ENCODE measurements at places on chromosomes 4 and X.

DNA sequence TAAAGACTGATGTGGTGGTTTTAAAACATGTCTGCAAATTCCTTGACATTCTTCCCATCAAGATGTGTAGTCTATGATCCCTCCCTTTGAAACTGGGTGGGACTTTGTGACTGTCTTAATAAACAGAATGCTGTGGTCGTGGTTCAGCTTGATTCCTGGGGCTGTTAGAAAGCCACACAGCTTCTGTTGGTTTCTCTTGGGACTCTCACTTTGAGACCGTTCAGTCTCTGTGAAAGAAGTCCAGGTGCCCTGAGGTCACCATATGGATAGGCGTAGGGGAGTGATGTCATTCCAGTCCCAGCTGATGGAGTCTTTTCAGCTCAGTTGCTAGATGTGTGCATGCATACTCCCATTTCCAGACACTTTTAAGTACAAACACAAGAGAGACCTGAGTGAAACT lies 216.6 kb downstream of the KDR start:
- no peaks in the 10 kb centered on the region for H3K27me3 ChIP-seq
- peaks cover 4% of the 10 kb centered on the region for H3K4me1 ChIP-seq
- no peaks in the 10 kb centered on the region for H3K36me3 ChIP-seq
- H3K27ac ChIP-seq, result no peak overlapping the region

GRCh38 chr4:112560084-112560483 lies 44.1 kb upstream of the NEUROG2 start:
- H3K27ac ChIP-seq, result no peak overlapping the region
- no peak overlapping the region for H3K4me3 ChIP-seq
- DNase-seq, result no peak
- H3K36me3 ChIP-seq, result peaks cover 21% of the 10 kb centered on the region
- H3K27me3 ChIP-seq, result no peaks in the 10 kb centered on the region

DNA sequence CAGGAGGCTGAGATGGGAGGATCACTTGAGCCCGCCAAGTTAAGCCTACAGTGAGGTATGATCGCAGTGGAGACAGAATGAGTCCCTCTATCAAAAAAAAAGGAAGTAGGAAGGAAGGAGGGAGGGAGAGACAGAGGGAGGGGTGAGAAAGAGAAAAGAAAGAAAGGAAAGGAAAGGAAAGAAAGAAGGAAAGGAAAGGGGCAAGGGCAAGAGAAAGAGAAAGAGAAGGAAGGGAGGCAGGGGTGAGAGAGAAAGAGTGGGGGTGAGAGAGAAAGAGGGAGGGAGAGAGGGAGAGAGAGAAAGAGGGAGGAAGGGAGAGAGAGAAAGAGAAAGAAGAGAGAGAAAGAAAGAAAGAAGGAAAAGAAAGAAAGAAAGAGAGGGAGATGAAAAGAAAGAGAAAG lies 13.2 kb downstream of the ELF2 start:
- no peaks in the 10 kb centered on the region for H3K36me3 ChIP-seq
- H3K4me3 ChIP-seq, result no peak overlapping the region
- no peak for DNase-seq
- H3K27me3 ChIP-seq, result no peaks in the 10 kb centered on the region
- peaks cover 12% of the 10 kb centered on the region for H3K4me1 ChIP-seq

DNA sequence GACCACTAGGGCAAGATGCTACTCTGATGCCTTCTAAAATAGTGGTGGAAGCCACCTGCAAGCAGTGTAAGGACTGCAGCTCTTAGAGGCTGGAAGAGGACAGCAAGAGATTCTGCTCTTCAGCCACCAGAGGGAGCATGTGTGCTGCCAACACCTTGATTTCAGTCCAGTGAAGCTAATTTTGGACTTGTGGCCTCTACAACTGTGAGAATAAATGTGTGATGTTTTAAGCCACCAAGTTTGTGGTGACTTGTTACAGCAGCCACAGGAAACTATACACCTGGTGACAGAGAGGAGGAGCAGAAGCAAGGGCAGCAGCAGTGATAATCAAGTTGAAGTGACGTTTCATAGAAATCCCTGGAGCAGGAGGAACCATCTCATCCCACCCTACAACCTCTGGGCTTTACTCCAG lies 55.9 kb downstream of the FGFBP1 start:
- no peaks in the 10 kb centered on the region for H3K4me1 ChIP-seq
- DNase-seq, result peak; percentile 62
- H3K27me3 ChIP-seq, result peaks cover 19% of the 10 kb centered on the region
- peaks cover 2% of the 10 kb centered on the region for H3K36me3 ChIP-seq
- no peak overlapping the region for H3K4me3 ChIP-seq

GRCh38 chr4:118865091-118865708 lies 23.5 kb upstream of the SYNPO2 start:
- peaks cover 4% of the 10 kb centered on the region for H3K27me3 ChIP-seq
- peaks cover 4% of the 10 kb centered on the region for H3K4me1 ChIP-seq
- H3K36me3 ChIP-seq, result no peaks in the 10 kb centered on the region
- no peak overlapping the region for H3K4me3 ChIP-seq

DNA sequence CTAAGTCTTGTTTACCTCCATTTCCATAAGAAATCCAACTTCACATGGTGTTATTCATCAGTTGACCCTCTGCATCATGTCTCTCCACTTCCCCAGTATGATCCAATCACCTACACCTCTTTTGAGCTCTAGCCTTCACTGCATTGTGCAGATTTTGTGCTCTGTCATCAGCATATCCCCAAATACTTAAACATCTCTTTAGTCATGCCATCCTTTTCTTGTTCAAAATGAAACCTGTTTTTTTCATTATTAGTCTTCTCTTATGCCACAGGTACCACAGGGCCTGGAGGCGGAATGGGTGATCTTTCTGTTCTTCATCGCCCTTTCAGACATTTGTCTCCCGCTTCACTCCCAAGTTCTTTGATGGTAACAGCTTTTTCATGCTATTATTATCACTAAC lies 382.7 kb upstream of the GALNTL6 start:
- no peaks in the 10 kb centered on the region for H3K4me1 ChIP-seq
- DNase-seq, result no peak
- no peak overlapping the region for H3K27ac ChIP-seq
- no peak overlapping the region for H3K4me3 ChIP-seq

DNA sequence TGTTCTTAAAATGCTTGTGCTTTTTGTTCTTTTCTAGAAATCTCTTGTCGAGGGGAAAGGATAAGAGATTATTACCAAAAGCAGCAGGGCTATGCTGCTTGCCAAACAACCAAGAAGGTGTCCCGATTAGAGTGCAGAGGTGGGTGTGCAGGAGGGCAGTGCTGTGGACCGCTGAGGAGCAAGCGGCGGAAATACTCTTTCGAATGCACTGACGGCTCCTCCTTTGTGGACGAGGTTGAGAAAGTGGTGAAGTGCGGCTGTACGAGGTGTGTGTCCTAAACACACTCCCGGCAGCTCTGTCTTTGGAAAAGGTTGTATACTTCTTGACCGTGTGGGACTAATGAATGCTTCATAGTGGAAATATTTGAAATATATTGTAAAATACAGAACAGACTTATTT lies 81.5 kb upstream of the PACRGL start:
- no peaks in the 10 kb centered on the region for H3K36me3 ChIP-seq
- no peaks in the 10 kb centered on the region for H3K27me3 ChIP-seq
- no peak overlapping the region for H3K27ac ChIP-seq
- DNase-seq, result no peak
- H3K4me1 ChIP-seq, result peaks cover 2% of the 10 kb centered on the region
- H3K4me3 ChIP-seq, result no peak overlapping the region

DNA sequence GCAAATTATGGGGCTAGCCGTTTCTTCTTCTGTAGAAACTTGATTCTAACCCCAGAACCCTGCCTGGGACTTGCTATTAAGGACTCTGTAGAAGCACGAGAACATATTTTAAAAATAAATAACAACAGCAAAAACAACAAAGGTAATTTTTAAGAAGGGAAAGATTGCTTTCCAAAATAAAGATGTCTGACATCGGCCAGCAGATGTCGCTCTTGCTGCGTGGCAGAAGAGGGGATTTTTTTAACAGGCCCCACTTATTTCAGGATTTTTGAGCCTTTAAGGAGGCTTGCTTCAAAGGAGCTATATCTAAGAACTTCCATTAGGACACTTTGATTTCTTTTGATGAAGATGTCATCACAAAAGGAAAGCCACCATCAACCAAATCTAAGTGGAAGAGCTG lies 62.8 kb upstream of the EGFL6 start:
- no peak overlapping the region for H3K4me3 ChIP-seq
- no peak overlapping the region for H3K27ac ChIP-seq
- H3K4me1 ChIP-seq, result peaks cover 9% of the 10 kb centered on the region
- peak; percentile 61 for DNase-seq

- no peak overlapping the region for H3K4me3 ChIP-seq
- peaks cover 32% of the 10 kb centered on the region for H3K4me1 ChIP-seq
- no peak for DNase-seq
- no peak overlapping the region for H3K27ac ChIP-seq
- peaks cover 59% of the 10 kb centered on the region for H3K36me3 ChIP-seq
These were observed 50.0 kb upstream of the CPLX1 start for GRCh38 chr4:875818-876423.

- H3K4me1 ChIP-seq, result peaks cover 9% of the 10 kb centered on the region
- H3K36me3 ChIP-seq, result no peaks in the 10 kb centered on the region
- no peaks in the 10 kb centered on the region for H3K27me3 ChIP-seq
- no peak for DNase-seq
- H3K27ac ChIP-seq, result no peak overlapping the region
These were observed 128.2 kb upstream of the OTUD4 start for GRCh38 chr4:145308598-145308997.

DNA sequence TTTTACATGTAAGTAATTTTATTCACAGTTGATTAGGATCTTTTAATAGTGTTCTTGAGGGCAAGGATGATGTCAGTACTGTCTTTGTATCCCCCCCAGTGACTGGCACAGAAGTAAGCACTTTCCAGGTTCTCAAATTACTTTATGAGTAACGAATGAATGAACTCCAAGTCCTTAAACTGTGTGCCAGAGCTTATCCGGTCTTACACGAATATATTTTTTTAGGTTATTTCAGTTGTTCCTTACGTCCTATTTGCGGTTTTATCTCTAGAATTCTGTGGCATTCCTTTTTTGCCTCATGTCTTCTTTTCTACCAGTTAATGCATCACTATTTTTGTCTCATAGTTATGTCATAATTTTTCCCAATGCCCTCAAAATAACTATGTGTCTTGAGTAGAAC lies 106.9 kb upstream of the MID1IP1 start:
- no peaks in the 10 kb centered on the region for H3K27me3 ChIP-seq
- H3K4me1 ChIP-seq, result no peaks in the 10 kb centered on the region
- H3K36me3 ChIP-seq, result no peaks in the 10 kb centered on the region
- H3K4me3 ChIP-seq, result no peak overlapping the region

DNA sequence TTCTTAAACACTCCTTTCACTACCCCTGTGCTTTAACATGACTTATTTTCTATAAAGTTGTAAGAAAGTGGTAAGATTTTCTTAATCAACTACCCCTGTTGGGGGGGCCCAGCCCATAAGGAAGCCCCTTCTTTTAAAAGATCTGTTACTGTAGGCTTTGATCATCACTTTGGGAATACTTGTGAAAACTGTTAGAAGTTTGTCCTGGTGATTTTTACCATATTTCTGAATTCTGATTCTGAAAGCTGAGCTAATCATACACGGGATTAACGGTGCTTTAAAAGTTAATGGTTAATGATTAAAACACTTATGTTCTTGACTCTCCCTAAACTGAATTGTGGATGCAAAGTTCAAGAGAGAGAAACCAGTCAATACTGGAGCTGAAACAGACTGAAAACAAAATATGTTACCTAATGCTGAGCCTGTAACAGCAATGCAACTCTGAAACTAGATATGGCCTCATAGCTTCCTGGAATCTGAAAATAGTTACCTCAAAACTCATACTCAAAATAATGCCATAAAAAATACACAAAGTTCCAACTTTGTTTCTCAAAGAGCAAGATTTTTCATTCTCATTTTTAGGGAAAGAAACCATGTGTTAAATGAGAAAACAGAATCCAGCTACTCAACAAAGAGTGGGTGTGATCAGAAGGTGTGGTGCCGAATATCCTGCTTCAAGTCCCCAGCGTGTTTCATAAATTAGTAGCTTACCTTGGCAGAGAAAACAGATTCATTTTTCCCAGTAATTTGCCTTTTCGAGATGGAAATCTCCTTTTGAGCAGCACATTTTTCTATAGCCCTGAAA lies 31.6 kb downstream of the ADH7 start:
- DNase-seq, result no peak
- peaks cover 13% of the 10 kb centered on the region for H3K4me1 ChIP-seq

- DNase-seq, result no peak
- H3K27me3 ChIP-seq, result no peaks in the 10 kb centered on the region
These were observed 528.6 kb downstream of the IL15 start for GRCh38 chr4:142164767-142165500.

DNA sequence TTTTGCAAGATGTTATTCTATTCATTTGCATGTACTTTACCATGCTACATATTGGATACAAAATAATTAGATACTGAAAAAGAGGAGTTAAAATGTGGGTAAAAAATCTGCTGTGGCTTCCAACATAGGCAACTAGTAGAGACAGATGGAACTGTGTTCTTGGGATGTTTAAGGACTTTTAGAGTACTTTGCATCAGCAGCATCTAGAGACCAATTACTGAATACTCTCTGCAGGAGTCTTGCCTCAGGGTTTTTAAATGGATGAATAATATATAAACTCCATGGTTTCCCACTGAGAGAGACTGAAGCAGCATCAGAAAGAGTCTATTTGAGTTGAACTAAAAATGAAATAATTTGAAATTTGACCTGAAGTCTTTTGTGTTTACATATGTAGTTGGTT lies 676.7 kb downstream of the GALNTL6 start:
- H3K27me3 ChIP-seq, result no peaks in the 10 kb centered on the region
- H3K27ac ChIP-seq, result no peak overlapping the region
- H3K4me1 ChIP-seq, result no peaks in the 10 kb centered on the region
- DNase-seq, result no peak
- no peaks in the 10 kb centered on the region for H3K36me3 ChIP-seq
